Psoas muscle (tissue), 8 donors: ENCODE measurements at places on chromosomes 4 and X. TPM values are rescaled to one million over a fixed set of nuclear protein-coding genes. Genes with fewer than 3 reads are reported as not detected.

DNA sequence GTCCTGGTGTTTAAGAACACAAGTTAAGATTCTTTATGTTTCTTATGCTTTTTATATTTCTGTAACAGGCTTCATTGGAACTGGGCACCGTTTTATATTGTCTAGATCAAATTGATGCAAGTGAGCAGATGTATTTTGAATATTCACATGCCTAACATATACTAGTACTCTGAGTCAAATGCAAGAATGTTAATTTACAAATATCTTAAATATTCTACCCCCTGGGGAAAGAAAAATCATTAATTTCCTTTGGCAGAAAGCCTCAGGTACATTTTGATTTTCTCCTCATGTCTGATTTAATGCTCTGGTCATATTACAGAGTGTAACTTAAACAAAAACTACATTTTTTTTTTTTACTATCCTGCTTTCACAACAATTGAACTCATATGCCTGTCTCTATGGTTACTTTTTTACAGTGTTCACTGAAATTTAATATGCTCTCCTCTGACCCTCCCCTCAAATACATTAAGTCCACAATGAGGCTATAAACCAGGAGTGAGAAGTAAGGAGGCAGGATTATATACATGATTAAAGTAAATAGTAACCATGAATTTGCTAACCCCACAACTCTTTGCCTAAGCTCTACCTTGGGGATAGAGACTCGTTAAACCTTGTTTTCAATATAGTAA is 2.4 kb upstream of the NSUN7 start:
- DNase-seq, result no peak

C4orf50 gene
- not detected for total RNA-seq

DNA sequence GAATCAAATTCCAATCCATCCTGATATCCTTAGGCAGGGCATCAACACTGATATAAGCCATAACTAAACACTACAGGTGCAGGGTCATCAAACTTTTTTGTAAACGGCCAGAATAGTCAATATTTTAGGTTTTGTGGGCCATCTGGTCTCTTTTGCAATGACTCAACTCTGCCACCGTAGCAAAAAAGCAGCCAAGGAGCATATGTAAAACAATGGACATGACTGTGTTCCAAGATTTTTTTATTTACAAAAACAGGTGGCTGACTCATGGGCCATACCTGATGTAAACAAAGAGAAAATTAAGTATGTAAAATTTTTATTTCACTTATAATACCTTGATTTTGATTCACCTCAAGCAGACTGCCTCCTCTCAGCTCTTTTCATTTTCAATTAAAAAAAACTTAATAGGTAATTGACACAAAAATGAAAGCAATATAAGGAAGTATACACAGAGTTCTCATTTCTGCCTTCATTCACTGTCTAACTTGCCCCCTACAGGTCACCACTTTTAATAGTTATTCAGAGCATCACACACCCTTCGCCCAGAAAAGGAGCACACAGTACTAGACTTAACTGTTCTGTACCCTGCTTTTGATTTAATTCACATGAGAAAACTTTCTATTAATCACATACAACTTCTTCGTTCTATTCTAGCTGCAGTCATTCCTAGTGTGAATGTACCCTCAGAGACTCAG is 35.3 kb upstream of the GPM6B start:
- no peak for DNase-seq

- no peak for DNase-seq
Measured at GRCh38 chr4:73019462-73020047, 50.0 kb downstream of the COX18 start.

TLL1 gene
- 0.79 TPM for total RNA-seq

FAM13A gene
- 43.9 TPM for total RNA-seq

CXXC4 gene
- total RNA-seq, result 0.36 TPM

GRCh38 chr4:164501074-164501473 is 252.9 kb upstream of the SMIM31 start:
- no peak for DNase-seq

SCD5 gene
- 0.61 TPM for total RNA-seq

ATP10D gene
- 3.4 TPM for total RNA-seq

GRCh38 chrX:130826249-130826648 is 76.8 kb downstream of the ENOX2 start:
- no peak for DNase-seq
